ENCODE measurements at places on chromosomes 7 and 10. TPM values are rescaled to one million over a fixed set of nuclear protein-coding genes. Genes with fewer than 3 reads are reported as not detected.
A peak's percentile ranks its signal among the peaks of the same experiment; 100 is the strongest.

- no peaks in the 10 kb centered on the region for H3K27me3 ChIP-seq
- H3K36me3 ChIP-seq, result no peaks in the 10 kb centered on the region
- H3K4me3 ChIP-seq, result no peak overlapping the region
- no peak for DNase-seq
- H3K4me1 ChIP-seq, result no peaks in the 10 kb centered on the region
- no peak overlapping the region for H3K27ac ChIP-seq
These were observed 138.3 kb upstream of the ADCY1 start for GRCh38 chr7:45435846-45436245.

DNA sequence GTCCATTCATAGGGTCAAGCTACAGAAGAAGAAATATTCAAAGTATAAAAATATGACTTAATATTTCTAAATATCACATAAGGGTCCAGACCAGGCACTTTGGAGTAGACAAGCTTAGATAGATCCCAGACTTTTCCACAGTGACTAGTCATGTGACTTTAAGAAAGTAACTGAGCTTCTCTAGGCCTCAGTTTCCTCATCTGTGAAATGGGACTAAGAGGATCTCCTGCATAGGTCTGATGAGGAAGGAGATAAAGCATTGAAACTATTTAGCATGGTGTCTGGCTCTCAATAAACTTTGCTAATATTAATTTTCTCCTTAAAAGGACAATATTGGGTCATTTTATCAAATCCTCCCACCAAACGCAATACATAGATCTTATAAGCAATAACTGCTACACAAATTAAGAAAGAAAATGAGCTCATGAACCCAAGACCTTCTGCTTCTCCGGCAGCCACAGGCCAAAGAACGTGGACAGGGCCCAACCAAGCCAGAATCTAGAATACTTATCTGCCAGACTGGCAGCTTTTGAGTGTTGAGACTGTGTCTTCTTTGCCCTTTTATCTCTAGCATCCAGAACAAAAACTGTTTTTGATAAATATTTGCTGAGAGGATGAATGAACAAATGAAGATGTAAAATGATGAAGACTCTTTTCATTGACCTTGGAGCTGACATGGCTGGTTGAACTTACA lies 1.6 kb upstream of the TARP start:
- no peaks in the 10 kb centered on the region for H3K27me3 ChIP-seq
- no peaks in the 10 kb centered on the region for H3K36me3 ChIP-seq
- H3K4me1 ChIP-seq, result no peaks in the 10 kb centered on the region
- no peak overlapping the region for H3K4me3 ChIP-seq

DNA sequence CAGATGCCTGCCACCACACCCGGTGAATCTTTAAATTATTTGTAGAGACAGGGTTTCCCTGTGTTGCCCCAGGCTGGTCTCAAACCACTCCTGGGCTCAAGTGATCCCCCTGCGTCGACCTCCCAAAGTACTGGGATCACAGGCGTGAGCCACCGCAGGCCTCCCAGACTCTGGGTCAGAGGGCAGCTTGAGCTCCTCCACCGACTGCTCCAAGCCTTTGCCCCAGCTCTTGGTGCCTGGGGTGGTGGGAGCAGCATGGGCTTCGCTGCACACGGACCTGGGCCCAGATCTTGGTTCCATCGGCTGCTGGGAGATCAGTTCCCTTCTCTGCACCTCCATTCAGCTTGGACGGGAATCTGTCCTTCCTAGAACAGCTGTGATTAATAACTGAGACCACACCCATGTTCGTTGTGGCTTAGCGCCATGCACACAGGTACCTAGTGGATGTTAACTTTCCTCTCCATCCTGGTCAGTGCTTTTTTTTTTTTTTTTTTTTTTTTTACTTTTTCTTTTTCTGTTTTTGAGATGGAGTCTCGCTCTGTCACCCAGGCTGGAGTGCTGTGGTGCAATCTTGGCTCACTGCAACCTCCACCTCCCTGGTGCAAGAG lies 125.3 kb downstream of the CUX1 start:
- no peak for DNase-seq
- no peaks in the 10 kb centered on the region for H3K27me3 ChIP-seq
- peaks cover 33% of the 10 kb centered on the region for H3K4me1 ChIP-seq
- H3K27ac ChIP-seq, result no peak overlapping the region
- H3K36me3 ChIP-seq, result peaks cover 5% of the 10 kb centered on the region

GRCh38 chr10:77111611-77112550 lies 525.7 kb downstream of the KCNMA1 start:
- peak; percentile 39 for DNase-seq
- no peaks in the 10 kb centered on the region for H3K36me3 ChIP-seq
- no peak overlapping the region for H3K4me3 ChIP-seq
- no peaks in the 10 kb centered on the region for H3K27me3 ChIP-seq
- H3K27ac ChIP-seq, result no peak overlapping the region

Gene DRGX
- total RNA-seq, result 18.3 TPM

Gene NUTM2E
- 0.88 TPM for total RNA-seq
